ENCODE measurements at places on chromosomes 12 and 14.

DNA sequence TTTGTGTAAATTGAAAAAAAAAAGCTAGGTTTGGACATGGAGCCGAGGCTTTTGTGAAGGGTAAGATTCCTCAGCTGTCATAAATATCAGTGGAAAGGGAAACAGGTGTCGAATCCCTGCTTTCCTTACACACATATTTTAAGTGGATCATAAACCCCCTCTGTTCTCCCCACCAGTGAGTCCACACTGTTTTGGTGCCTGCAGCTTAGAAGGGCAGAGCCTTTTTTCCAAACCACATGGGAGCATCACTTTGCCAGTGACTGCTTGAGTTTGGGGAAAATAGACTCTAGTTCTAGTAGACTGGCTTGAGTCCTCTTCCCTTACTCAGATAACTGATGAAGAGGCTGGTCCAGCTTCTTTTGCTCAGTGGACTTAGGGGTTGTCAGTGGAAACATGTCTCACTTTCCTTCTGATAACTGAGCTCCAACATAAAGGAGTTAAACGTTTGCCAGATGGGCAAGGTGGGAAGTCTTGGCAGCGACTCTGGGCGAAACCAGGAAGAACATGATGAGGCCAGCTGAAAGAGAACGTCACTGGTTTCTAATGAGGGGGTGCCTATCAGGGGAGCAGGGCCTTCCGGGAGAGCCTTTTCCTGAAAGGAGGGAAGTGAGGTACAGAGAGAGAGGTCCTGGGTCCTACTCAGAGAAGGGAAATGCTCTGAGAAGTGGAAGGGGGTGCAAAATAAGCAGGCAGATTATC, 168.1 kb upstream of the PARP11 start:
- no peak for DNase-seq

DNA sequence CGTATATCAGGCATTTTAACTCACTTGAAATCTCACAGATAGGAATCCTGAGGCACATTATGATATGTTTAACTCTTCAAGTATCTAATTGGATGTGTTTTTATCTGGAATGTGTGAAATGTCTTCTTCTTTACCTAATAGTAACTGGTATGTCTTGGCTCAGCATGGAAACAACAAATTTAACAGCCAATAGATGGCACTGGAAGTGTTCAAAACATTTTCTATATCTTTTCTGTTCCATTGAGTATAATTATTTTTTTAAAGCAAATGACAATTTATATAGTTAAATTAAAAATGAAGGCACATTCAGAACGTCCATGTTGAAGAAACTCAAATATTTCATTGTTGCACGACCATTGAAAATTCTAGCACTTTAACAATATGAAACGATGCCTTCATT, 164.6 kb upstream of the SLC16A7 start:
- DNase-seq, result no peak

DNA sequence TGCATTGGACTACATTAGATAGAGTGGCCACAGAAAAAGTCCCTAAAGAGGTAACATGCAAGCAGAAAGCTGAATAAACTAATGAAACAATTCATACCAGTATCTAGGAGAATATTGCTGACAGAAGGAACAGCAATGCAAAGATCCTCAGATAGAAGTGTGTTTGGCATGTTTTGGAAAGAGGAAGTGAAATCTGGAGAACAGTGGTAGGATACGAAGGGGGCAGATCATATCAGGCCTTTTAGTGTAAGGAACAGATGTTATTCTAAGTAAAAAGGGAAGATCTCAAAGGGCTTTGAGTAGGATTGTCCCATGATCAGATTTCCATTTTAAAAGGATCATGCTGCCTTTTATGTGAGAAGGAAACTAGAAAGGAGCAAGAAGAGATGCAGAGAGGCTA, 342.9 kb downstream of the PAWR start:
- no peak for DNase-seq

DNA sequence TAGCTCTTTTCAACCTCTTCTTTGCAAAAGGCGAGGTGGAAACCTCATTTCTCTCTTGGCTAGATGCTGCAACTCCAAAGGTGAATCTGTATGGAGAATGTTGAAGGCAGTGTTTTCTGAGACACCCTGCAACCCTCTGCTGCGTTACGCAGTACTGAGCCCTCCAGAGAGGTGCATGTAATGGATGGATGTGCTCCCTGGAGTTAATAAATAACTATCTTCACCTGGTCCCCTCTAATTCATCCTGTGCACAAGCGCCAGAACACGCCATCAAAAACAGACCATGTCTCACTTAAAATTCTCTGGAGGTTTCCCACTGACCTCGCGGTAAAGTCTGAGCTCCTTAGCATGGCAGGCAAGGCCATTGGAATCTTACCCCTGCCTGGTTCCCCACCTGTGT, 234.4 kb upstream of the PWP1 start:
- DNase-seq, result no peak

- no peak for DNase-seq
Measured at GRCh38 chr12:121797937-121798786, 4.7 kb upstream of the RHOF start.

DNA sequence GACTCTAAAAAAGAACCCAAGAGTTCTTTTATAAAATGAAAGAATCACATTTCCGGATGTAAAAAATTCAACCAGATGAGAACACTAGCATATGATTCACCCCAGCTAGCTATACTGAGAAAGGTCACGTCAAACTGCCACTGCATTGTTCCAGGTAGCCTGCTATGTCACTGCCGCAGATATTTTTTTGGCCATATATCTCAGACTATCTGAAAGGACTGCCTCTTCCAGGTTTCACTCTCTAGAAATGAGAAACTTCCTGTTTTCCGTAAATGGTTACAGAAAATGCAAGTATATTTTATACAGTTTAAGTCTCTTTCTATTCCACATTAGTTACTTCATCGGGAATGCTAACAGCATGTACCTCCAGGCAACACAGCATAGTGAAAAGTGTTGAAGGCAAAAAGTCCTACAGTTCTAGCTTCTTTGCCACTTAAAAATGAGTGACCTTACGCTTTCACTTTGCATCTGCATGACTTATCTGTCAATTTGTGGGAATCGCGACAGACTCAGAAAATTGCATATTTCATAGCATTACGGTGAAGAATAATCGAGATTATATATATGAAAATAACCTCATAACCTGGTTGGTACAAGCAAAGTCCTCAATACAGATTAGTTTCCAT, 105.2 kb downstream of the MED13L start:
- DNase-seq, result no peak

- no peak for DNase-seq
Measured at GRCh38 chr12:31525496-31526157, 65.3 kb downstream of the DENND5B start.

GRCh38 chr12:57244312-57244696, 6.7 kb downstream of the STAC3 start:
- no peak for DNase-seq

- DNase-seq, result no peak
Measured at GRCh38 chr12:106333756-106334155, 23.8 kb upstream of the POLR3B start.

GRCh38 chr12:79782172-79782900, 91.6 kb upstream of the PAWR start:
- DNase-seq, result no peak

GRCh38 chr12:115597157-115597712, 680.3 kb downstream of the MED13L start:
- no peak for DNase-seq

DNA sequence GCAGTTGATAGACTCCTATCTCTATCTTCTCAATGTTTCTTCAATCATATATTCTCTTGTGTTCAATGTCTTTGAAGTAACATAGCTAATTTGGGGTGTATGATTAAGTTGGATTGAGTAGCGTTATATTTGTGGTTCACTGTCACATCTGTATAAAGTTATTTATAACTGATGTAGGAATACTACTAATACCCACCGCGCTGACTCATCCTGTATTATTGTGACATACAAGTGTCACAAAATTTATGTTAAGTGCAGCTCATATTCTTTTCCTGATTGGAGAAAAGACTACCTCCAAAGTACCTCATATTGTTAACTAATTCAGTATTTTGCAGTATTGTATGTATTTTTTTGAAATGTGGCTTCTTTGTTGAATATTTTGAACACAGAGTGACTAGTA, 940.8 kb downstream of the SLC6A15 start:
- DNase-seq, result no peak

DNA sequence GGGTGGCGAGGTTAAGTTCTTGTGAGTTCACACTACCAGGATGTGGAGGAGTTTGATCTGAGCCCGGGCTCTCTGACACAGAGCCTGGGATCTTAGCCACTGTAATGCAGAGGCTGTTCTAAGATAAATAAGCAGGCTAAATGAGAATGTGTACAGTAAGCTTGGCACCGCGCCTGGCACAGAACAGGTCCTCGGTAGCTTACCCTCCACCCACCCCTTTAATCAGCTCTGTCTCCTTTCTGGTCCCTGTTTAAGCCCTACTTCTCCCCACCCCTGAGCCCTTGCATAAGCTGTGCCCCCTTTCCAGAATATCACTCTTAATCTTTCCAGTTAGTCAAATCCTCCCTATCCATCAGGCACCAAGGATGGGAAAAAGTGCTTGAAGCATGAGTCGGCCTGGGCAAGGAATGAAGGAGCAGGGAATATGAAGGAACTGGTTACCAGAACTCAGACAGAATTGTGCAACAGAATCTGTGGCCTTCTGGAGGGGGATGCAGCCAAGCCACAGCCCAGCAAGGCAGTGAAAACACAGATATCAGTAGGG, 32.8 kb upstream of the CMKLR1 start:
- no peak for DNase-seq

- DNase-seq, result no peak
Measured at GRCh38 chr12:22416801-22417200, 82.3 kb upstream of the ST8SIA1 start.

- no peak for DNase-seq
Measured at GRCh38 chr14:68264260-68264569, 444.6 kb downstream of the RAD51B start.

DNA sequence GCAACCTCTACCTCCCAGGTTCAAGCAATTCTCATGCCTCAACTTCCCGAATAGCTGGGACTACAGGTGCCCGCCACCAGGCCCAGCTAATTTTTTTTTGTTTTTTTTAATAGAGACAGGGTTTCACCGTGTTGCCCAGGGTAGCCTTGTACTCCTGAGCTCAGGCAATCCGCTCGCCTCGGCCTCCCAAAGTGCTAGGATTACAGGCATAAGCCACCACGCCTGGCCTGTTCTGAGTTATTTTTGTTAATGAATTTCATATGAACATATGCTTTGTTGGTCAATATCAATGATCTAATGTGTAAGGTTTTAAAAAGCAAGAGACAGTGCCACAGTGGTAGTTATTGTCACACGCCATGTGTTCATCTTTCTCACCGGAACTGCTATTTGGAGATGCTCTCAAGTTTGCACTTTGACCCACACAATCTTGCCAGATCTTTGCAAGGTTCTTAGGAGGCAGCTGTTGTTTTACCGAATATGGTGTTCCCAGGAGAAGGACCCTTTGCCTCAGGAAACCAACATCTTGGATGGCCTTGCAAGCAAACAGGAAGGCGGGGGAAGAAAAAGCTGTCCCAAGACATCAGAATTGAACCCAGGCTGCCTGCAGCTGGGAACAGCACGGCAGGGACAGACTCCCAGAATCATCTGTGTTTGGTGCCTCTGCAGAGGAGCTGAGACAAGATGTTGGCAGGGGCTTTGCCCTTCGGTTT, 30.0 kb downstream of the GALNT16 start:
- DNase-seq, result no peak

GRCh38 chr12:66130267-66131066, at the start of gene LLPH:
Gene LLPH, minus strand, starts transcription at chr12:66130750. Its CDS starts 1,644 bp downstream, at chr12:66129106.
- peak; percentile 81 for DNase-seq

- DNase-seq, result no peak
Measured at GRCh38 chr12:30823764-30824163, 69.0 kb upstream of the CAPRIN2 start.

- no peak for DNase-seq
Measured at GRCh38 chr14:32933629-32934072, 5.0 kb upstream of the NPAS3 start.

- no peak for DNase-seq
Measured at GRCh38 chr14:55094292-55095157, 34.5 kb upstream of the LGALS3 start.

DNA sequence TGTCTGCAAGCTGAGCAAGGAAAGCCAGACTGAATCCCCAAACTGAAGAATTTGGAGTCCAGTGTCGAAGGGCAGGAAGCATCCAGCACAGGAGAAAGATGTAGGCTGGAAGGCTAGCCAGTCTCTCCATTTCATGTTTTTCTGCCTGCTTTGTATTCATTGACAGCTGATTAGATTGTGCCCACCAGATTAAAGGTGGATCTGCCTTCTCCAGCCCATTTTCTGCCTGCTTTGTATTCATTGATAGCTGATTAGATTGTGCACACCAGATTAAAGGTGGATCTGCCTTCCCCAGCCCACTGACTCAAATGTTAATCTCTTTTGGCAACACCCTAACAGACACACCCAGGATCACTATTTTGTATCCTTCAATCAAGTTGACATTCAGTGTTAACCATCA, 85.3 kb downstream of the PLBD1 start:
- DNase-seq, result no peak

DNA sequence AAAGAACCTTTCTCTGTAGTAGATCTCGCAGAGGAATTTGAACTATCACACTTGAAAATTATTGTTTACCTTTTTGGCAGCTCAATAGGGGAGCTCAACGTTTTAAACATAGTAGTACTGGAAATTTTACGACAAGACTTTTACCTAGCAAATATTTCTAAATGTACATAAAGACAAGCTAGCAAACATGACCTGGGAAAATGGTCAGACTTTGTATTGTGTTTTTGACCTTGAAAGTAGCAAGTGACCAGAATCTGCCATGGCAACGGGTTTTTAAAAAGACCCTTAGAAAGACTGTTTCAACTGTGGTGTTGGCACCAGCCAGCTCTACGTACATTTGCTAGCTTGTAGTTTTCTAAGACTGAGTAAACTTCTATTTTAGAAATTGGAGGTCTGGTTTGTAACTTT, 20.2 kb upstream of the A2M start:
- DNase-seq, result no peak

DNA sequence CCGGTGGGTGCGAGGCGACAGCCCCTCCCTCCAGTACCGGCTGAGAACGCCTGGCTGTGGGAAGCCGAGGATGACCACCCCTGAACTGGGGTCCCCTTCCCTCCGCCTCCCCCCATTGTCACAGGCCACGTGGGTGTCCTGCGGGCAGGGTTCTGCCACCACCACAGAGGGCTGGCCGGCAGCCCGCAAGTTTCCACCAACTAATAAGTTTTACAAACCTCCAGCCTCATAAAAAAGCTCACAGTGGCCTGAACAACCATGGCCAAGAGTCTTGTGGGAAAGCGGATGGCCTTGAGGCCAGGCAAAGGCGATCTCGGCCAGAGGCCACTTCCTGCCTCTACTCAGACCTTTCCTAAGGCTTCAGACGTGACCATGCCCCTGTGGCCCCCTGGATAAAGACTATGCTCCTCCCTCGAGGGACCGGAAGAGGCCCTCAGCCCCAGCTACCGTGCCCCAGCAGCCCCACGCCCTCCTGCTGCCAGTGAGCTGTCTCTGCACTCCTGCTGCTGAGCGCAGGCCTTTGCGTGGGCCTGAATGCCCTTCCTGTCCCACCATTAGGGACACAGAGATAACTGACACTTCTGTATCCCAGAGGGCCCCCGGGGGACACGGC, 46.1 kb upstream of the DLK1 start:
- no peak for DNase-seq

- no peak for DNase-seq
Measured at GRCh38 chr14:58832095-58832521, 194.3 kb downstream of the DACT1 start.

- no peak for DNase-seq
Measured at GRCh38 chr12:80353254-80353653, 90.8 kb upstream of the PTPRQ start.

- no peak for DNase-seq
Measured at GRCh38 chr14:22651586-22651985, 7.4 kb upstream of the OR6J1 start.

GRCh38 chr14:105137481-105138020, 31.0 kb downstream of the JAG2 start:
- no peak for DNase-seq
